ENCODE measurements at places on chromosomes 12 and 14.

DNA sequence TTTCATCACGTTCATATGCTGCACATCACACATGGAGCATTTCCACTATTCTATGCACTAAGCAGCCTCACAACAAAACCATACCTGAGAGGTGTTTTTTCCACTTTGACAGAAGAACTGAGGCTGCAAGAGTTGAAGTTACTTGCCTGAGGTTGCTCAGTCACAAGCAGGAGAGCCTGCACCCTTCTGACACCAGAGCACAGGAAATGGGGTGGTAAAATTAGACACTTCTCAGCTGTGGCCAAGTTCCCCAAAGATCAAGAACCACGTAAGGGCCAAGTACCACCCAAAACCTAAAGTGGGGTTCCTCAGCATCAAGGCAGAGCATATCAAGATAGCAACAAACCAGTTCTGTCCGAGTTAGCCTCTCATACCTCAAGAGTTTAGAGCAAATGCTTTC, 185.8 kb downstream of the CAPZA3 start:
- DNase-seq: no peak

GRCh38 chr14:71050227-71050823, 143.1 kb downstream of the PCNX1 start:
- no peak for DNase-seq

GRCh38 chr12:100927826-100928225, 133.2 kb downstream of the ANO4 start:
- DNase-seq: no peak

- DNase-seq: no peak
Measured at GRCh38 chr12:124418156-124418555, 123.3 kb downstream of the RFLNA start.

DNA sequence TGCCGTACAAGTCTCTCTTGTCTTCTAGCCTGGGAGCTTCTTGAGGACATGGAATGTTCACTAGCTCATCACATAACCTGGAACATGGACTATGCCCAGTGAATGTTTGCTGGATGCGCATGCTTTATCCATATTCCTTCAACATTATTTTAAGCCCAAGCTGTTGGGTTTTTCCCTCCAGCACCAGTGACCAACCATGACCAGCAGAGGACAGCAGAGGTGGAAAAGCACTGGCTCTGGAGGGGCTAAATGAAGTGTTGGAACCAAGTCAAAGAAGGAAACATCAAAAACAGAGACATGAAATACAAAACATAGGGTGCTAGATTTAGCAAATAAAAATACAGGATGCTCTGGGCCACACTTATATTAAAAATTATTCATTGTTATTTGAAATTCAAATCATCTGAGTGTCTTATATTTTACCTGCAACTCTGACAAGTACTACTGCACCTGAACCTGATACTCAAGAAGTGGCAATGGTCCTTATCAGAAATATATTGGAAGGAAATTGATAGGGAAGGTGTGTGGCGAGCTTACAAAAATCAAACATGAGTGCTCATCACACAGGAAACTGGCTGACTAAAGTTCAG, 23.1 kb upstream of the HELB start:
- no peak for DNase-seq

DNA sequence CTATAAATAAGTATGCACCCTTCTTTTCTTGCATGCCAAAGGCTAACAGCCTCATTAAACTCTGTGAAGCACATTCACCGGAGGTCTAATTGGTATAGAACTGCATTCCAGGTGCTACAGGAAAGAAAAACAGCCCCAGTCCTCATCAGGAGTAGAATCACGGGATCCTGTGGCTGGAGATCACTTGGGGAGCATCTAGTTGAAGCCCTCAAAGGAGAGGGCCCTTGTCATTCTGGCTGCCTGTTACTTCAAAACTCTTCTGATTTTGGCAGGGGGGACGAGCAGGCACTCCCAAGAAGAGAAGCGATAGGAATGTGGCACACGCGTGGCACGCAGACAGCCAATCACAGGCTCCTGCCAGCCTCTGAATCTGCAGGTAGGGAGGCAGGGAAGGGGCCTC, 154.4 kb downstream of the TTC7B start:
- no peak for DNase-seq

DNA sequence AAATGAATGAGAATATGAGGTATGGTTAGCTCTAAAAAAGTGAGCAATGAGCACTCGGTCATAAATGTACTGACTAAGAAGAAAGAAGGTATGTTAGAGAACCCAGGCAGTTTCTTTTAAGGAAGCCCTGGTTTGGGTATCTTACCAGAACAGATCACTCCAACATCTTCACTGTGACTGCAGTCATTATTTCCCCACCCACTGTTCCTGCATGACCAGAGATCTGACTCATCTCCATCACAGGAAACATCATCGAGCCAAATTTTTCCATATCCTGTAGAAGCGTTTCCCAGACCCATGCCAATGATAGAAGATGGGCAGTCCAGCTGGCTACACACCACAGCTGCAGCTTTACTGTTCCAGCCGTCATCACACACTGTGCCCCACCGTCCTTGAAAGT, 48.0 kb downstream of the CD163L1 start:
- no peak for DNase-seq

GRCh38 chr12:117202033-117202432, 11.8 kb upstream of the FBXO21 start:
- no peak for DNase-seq

DNA sequence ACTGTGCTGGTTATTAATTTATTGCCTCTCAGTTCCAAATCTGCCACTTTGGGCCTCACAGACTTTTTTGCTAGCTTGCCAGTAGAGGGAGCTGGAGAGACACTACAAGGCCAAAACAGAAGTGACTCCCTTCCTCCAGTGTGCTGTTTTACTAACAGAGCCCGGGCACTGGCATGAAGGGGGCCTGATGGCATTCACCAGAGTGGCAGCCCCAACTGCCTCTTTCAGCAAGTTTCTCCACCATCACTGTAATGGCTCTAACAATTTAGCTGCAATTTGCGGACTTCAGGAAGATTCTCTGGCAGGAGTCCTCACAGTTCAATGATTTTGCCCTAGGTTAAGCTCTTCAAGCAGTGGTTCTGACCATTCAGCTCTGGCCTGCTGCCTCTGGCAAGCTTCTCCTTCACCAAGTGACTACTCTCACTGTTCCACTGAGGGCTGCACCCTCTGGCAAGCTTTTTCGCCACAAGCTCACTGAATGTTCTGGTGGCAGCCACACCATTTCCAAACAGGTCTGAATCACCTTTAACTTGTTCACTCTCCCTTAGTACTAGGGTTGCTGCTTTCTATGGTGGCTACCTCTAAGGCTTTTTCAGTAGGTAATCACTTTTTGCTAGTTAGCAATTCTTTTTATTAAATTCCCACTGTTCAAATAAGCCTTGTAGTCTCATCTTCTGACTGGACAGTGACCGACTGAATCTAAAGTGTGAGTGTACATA, 104.9 kb downstream of the ZC3H14 start:
- DNase-seq: peak; percentile 41

DNA sequence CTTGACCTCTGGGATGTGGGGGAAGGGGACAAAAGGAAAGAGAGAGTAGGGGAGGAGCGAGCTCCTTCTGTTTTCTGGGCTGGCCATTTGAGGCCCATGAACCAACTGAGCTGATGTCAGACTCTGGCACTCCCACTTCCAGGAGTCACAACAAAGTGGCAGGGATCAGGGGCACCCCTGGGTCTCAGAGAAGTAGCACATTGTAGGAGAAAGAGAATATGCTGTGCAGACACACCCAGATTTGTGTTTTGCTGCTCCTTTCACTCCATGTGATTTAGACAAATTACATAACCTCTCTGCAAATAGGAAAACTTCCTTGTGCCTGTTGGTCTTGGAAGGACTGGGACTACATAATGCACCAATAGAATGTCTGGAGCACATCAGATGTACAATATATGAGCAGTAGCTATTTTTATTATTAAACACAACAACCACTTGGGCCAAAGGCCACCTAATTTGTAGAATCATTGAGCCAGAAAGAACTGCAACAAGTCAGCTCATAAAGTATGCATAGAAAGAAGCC, 265.5 kb downstream of the ZFP36L1 start:
- DNase-seq: no peak

DNA sequence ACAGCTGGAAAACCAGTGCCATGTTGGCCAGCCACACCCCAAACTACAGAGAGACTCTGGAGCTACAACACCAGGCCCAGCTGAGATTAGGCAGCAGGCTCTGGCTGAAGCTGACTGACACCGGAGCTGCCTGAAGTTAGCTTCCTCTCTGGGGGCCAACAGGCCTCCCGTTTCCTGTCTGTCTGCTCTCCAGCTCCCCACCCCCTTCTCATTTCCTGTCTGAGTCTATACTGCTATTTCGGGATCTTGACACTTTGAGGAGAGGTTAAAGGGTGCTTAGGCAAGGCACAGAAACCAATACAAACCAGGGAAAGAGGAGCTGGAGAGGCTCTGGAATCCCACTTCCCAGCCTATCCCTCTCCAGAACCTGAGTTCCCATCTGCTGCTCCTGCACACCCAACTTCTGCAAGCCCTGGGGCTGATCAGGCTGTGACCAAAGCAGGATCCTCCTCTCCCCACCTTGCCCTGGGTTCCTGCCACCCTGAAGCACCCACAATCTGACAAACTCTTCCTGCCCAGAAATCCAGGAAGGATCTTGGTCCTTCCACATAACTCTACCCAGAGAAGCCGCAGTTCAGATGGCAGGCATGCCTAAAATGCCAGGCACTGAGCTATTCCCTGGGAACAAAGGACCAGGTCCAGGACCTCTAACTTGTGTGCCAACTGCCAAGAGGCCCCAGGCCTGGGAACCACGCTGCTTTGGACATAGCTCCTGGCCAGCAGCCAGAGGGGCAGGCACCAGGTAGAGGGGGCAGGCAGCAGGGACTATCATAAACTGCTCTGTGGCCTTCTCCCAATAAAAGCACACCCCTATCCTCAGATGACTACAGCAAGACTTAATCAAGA, 39.9 kb downstream of the PRPF40B start:
- no peak for DNase-seq

GRCh38 chr14:68544081-68544892, 248.6 kb downstream of the ZFP36L1 start:
- no peak for DNase-seq

DNA sequence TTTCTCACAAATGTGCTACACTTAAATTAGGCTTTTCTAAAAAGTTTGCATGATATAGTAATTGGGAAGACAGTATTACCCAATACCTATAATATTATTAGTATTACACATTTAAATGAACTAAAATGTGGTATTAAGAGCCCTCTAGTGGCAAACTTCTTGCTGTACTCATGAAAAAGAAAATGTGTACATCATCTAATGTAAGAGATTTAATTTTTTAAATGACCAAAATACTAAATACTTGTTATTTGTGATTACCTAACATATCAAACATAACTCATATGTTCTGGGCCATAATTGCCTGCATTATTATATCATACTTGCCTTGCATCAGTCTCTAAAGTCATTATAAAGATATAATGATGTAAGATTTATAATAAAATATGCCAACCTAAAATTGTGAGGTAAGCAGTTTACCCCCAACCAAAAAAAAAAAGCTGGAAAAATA, 64.2 kb downstream of the DNAI7 start:
- DNase-seq: no peak
